ENCODE measurements at places on chromosomes 6 and 20.
A peak's percentile ranks its signal among the peaks of the same experiment; 100 is the strongest.

DNA sequence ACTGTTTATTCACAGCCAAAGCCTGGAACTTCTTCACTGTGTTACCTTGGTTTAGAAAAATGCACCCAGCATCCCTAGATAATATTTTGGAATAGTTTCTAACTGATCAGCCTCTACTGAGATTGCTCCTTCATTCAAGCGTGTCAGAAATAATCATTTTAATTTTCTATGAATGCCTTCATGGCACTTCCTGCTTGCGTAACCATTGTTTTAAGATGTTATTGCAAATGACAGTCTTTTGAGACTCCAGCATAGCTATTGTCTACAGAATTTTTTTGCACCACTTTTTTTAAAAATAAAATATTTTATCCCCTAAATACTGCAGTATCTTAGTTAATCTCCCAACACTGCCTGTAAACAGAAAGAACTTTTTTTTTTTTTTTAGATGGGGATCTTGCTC lies 213.1 kb downstream of the PHACTR1 start:
- DNase-seq = no peak

- DNase-seq = no peak
Observed at GRCh38 chr20:41895241-41896032, 277.3 kb upstream of the CHD6 start.

DNA sequence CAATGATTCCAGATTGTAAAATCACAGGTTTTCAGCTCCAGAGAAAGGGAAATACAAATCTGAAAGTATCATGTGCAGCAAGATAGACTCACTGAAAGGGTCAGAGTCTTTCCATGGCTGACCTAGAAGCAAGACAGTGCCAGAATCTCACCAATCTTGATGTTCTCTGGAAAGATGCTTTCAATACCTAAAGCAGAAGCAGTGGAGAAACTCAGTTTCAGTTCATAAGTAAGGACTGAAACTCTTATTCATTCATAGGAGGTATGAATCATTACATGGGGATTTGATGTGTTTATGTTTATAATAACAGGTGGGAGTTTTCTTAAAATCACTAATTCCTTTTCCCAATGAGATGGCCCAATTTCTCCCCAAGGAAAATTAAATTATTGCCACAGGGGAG lies 42.5 kb downstream of the SLC2A12 start:
- DNase-seq = no peak

DNA sequence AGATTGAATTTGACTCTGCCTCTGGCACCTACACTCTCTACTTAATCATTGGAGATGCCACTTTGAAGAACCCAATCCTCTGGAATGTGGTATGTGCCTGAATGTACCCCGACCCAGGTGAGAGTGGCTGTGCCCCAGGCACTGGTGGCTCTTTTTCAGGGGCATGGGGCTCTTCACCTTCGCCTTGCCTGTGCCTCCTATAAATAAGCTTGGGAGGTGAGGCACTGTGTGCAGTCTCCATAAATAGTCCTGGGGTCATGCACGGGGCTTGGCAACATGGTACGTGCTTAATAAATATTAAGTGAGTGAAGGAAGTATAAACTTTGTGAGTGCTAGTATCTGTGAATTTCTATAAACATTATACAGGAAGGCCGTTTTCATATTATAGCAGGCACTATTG lies 33.0 kb downstream of the GHRH start:
- no peak for DNase-seq

DNA sequence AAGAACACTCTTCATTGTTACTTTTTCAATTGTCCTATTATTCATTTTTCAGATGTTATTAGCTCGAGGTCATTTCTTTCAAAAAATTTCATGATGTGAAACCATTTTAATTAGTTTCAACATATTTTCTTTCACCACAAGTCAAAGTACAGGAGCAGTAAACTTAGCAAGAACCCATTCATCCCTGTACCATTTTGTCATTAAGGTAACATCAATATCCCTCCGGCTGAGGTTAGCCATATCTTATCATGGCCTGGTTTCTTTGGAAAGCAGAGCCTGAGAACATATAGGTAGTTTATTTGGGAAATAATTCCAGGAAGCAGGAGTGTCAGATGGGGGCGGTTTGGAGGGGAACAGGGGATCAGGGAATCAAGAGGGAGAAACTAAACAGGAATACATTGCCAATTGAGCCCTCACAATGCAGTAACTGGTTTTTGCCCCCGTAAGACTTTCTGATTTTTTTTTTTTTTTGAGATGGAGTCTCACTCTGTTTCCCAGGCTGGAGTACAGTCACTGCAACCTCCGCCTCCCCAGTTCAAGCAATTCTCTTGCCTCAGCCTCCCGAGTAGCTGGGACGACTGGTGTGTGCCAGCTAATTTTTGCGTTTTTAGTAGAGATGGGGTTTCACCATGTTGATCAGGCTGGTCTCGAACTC lies 83.7 kb downstream of the MKKS start:
- DNase-seq = no peak

GRCh38 chr6:157471895-157472686 lies 91.1 kb downstream of the ZDHHC14 start:
- no peak for DNase-seq

DNA sequence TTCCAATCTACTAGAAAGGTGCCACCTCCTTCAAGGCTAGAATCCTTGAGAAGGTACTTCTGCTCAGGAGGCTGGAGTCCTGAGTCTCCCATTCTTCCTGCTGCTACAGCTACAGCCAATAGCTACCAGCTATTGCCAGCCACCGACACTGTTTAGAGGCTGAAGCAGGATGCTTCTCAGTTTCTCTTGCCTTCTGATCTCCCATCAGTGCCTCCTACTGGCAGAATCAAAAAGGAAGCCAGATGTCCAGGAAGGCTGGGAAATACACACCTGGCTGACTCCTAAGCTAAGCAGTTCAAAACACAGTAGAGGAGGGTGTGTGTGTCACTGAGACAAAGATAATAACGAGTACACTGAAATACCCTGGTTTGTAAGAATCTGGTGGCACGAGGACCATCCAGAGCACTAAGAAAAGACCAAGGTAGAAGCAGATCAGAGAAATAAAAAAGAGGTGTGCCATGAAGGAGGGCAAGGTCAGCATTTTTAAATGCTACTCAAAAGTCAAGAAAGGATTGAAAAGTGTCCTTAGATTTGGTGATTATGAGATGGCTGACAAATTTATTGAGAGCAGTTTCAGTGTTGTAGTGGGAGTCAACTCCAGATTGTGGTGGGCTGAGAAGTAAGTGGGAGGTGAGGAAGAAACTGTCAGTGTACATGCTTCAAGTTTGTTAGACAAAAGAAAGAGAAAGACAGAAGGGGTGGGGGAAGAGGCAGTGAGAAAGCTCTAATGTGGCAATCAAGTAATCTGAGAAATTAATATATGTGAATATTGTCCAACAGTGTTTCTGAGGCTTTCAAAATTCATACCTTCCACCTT lies 2.3 kb upstream of the HLA-DMA start:
- peak; percentile 30 for DNase-seq

DNA sequence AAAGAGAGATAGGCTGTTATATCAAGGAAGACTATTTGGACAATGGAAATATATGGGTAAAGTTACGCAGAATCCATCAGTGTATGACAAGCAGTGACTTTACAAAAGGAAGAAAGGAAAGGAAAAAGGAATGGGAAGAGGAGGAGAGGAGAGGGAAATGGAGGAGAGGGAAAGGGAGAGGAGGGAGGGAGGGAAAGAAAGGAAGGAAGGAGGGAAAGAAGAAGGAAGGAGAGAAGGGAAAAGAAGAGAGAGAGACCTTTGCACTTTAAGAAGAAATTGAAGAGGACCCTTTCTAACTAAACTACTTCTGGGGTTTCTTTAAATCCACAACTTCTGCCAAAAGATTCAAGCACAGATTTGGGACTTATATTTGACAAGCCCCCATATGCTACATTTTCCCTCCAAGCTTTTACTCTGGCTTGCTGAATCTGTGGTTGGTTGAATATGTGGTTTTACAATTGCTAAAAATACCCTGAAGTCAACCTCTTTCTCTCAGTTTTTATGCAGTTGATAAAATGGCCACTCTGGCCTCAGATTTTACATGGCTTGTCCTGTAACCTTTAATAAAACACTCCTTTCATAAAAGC lies 120.8 kb upstream of the RAB32 start:
- DNase-seq = no peak

DNA sequence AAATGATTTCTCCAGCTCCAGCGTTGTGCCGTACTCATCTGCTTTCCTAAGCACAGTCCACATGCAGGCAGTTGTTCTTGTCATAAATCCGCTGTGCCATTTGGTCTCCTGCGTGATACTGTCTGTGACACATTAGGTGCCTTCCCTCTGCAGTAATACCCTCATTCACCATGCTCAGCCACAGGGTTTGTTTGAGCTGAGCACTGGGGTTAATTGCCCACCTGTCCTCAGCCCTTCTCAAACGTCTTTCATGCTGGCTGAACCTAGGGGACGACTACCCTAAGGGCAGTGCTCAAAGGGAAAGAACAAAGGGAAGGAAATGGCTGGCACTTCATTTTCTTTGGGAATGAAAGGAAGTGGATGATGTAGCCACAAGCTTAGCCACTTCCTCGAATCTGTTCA lies 64.2 kb upstream of the MYLIP start:
- no peak for DNase-seq

DNA sequence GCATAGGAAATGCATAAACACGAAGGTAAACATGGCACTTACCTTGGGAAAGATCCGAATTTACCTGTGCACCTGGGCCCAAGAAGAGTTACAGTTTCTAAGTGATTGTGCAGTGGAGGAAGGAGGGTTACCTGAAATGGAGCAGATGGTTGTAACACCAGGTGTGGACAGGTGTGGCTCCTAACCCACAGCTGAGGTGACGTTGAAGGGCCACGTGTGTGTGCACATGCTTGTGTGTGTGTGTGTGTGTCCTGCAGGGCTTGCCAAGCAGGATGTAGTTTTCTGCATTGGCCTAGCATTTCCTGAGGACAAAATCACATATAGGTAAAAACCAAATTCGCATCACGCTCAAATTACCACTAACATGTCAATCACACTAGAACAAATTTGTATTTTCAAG lies 240.8 kb downstream of the ANKRD60 start:
- no peak for DNase-seq

DNA sequence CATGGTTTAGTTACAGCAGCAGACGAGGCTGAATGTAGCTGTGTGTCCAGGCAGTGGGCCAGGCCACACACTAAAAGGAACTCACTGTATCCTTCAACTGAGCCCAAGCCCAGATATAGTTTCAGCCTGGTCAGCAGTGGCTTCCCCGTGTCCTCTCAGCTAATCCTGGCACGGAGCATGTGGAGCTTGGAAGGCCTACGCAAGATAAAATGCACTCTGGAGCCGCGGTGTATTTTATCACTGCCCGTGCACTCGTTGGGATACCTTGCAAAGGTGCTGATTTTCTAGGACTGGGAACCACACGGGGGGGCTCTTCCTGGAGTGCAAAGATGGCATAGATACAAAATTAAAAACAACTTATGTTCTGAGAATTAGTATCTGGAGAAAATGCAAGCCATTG lies 48.4 kb upstream of the IYD start:
- peak; percentile 7 for DNase-seq

GRCh38 chr6:69985180-69985579 lies 118.8 kb downstream of the COL19A1 start:
- DNase-seq = no peak

DNA sequence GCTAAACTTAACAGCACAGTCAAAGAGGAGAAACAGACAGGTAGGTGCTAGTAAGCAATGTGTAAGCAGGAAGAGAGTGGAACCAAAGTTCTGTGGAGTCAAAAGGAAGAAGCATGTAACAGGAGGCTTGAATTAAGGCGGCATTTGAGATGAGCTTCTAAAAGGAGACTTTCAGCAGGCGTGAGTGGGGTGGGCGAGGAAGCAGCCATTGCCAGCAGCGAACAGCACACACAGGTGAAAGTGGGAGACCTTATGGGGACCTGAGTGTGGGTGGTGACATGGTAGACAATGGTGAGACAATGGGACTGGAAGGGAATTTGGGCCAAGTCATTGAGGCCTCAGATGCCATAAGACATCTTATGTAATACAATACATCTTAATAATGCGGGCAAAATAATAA lies 195.0 kb downstream of the PAX1 start:
- DNase-seq = no peak

GRCh38 chr20:24163506-24163905 lies 174.9 kb upstream of the GGTLC1 start:
- no peak for DNase-seq

DNA sequence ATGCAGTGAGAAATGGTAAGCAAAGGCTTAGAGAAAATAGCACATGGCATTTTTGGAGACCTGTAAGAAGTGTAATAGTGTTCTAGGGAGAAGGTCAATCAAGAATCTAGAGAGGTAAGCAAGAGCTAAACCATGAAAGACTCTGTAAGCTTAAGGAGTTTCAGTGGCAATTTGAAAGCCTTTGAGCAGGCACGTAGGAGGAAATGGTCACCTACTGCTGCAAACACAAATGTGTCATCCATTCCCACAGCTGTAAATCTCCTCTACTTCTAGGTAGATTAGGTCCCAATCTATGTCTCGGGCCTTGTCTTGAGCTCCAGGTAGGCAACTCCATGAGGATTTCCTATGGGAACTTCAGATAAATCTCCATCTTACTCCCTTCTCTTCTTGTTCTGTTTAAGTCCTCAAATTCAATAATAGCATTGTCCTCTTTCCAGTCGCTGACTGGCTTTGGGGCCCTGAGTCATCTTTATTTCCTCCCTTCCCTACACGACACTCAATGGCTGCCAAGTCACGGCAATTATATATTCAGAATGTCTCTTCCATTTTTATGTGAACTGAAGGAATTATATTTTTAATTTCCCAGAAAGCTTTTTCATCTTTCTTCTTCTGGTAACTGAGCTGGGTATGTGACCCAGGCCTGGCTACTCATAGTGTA lies 24.2 kb upstream of the PAQR8 start:
- no peak for DNase-seq

DNA sequence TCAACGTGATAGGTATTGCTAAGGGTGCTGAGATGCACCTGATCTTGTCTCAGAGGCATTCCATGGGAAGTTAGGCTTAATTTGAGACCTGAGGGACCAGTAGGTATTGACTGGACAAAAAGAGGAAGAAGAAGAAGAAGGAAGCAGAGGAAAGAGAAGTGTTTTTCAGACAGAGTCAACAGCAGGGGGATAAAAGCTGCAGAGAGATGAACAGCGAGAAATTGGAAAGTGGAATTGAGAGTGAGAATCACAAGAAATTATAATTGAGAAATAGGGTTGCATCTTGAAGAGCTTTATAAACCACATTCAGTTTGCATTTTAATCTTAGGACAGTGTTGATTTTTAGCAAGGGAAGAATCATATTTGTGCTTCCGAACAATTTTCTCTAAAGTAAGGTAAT lies 254.0 kb downstream of the CD83 start:
- no peak for DNase-seq

DNA sequence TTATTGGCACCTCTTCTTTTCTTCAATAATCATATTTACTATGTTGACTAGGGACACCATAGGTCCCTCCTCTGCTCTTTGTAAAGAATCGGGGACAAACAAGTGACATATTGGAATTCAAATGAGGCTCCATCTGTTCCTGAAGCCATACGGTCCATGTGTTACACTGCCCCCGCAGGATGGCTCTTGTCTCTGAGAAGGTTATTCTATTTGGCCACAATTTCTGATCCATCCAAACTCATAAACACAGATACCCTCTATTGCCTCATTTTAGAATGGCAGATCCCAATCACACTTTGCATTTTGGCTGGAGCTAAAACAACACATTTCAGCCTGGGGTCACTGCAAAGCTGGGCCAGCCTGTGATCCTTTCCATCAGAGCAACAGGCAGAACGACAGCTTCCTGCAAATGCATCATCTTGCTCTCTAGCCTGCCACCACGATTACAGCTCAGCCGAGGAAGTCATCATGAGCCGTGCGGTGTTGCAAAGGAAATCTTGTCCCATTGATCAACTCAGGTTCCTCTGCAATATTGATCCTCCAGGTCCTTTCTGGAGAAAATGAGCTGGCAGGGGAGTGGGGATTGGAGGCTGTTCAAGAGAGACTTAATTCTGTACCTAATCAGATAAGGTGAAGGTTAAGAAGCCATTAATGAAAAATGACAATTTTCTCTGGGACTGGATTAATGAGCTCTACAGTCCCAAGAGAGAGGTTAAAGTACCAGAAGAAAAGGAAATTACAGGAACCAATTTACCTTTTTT lies 73.1 kb downstream of the AGPAT4 start:
- DNase-seq = no peak

Data from fibroblast of pulmonary artery (primary cell).